ENCODE measurements at places on chromosomes 1 and 21. TPM values are rescaled to one million over a fixed set of nuclear protein-coding genes. Genes with fewer than 3 reads are reported as not detected.

Gene PLA2G2A
- total RNA-seq = not detected

- no peaks in the 10 kb centered on the region for H3K36me3 ChIP-seq
- H3K27me3 ChIP-seq = no peaks in the 10 kb centered on the region
- no peak overlapping the region for H3K27ac ChIP-seq
- H3K4me1 ChIP-seq = no peaks in the 10 kb centered on the region
Measured at GRCh38 chr21:29416268-29416667, 117.5 kb downstream of the BACH1 start.

Gene FHL3
- total RNA-seq = 40.8 TPM

GRCh38 chr1:22184892-22185612 lies 42.2 kb upstream of the WNT4 start:
- H3K36me3 ChIP-seq = no peaks in the 10 kb centered on the region
- no peak overlapping the region for H3K4me3 ChIP-seq
- no peaks in the 10 kb centered on the region for H3K4me1 ChIP-seq
- no peak for DNase-seq

DNA sequence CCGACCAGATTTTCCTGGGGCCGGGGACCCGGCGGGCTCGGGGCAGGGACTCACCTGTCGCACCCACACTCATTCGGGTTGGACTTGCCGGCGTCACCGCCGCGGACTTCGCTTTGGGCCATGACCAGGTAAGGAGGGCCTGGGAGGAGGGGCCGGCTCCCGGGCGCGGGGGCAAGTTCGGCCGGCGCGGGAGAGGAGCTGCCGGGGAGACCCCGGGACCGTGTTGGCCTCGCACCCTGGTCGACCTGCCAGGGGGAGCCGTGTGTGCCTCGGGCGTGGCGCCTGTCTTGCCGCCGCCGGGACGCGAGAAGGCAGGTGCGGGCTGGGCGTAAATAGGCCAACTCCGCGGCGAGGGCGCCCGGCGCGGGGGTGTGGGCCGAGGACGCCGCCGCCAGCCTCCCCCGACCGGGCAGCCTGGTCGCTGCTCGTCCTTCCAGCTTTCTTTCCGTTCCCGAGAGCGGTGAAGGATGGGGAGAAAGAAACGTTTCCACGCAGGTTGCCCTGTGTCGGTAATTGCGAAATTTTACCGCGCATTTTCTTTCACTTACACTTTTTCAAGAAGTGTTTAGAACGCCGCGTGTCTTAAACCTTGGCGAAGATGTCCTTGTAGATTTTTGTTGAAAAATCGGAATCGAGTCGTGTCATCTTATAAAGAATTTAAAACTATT lies 558 bp downstream of the USP1 start:
- peaks cover 24% of the 10 kb centered on the region for H3K36me3 ChIP-seq
- peak overlapping the region; percentile 95 for H3K27ac ChIP-seq
- peaks cover 30% of the 10 kb centered on the region for H3K4me1 ChIP-seq
- H3K27me3 ChIP-seq = no peaks in the 10 kb centered on the region

- peaks cover 18% of the 10 kb centered on the region for H3K27me3 ChIP-seq
- DNase-seq = no peak
- H3K36me3 ChIP-seq = no peaks in the 10 kb centered on the region
- no peak overlapping the region for H3K4me3 ChIP-seq
Measured at GRCh38 chr1:3614755-3615742, 3.7 kb upstream of the MEGF6 start.

Gene S100A8
- not detected for total RNA-seq

DNA sequence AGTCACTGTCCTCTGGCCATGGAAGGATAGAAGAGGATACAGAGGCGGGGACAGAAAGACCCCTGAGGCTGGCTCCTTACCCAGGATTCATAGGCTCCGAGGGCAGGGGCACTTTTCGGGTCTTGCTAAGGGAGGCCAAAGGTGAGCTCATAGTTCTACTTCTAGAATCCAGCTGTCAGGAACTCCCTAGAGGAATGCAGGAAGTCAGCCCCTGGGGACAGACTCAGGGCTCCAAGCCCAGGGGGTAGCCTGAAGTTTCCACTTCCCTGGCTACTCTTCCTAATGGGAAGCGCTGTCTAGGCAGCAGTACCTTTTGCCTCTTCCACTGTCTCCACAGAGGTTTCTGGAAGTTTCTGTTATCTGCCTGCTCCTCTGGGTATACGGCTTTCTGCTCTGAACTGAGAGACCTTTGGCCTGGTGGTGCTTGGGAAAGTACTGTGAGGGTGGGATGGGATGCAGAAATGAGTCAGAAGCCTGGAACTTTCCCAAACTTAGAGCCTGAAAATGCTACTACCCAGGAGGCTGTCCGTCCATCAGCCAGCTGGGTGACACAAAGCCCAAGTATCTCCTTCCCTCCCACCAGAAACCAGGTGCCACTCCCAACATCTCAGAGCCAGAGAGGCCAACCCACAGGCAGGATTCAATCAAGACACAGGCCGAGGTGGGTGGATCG lies 3.6 kb downstream of the UBXN11 start:
- no peaks in the 10 kb centered on the region for H3K27me3 ChIP-seq
- DNase-seq = no peak
- H3K4me1 ChIP-seq = peaks cover 23% of the 10 kb centered on the region
- H3K4me3 ChIP-seq = no peak overlapping the region
- no peaks in the 10 kb centered on the region for H3K36me3 ChIP-seq

GRCh38 chr1:109300650-109301151 lies 6.1 kb downstream of the MYBPHL start:
- no peak overlapping the region for H3K4me3 ChIP-seq
- H3K36me3 ChIP-seq = no peaks in the 10 kb centered on the region
- H3K4me1 ChIP-seq = peaks cover 5% of the 10 kb centered on the region
- no peak for DNase-seq
- H3K27me3 ChIP-seq = peaks cover 2% of the 10 kb centered on the region

Gene EDARADD
- 32.0 TPM for total RNA-seq

- no peaks in the 10 kb centered on the region for H3K4me1 ChIP-seq
- no peak for DNase-seq
- no peaks in the 10 kb centered on the region for H3K27me3 ChIP-seq
- H3K36me3 ChIP-seq = no peaks in the 10 kb centered on the region
- no peak overlapping the region for H3K27ac ChIP-seq
Measured at GRCh38 chr1:245433561-245433960, 278.8 kb downstream of the KIF26B start.

Gene SAMD13
- total RNA-seq = 0.21 TPM

Gene EPHB2
- total RNA-seq = not detected
